ENCODE measurements at places on chromosomes 1 and 21.

- peak; percentile 70 for DNase-seq
Measured at GRCh38 chr1:20194757-20195461, 8.6 kb upstream of the PLA2G2C start.

DNA sequence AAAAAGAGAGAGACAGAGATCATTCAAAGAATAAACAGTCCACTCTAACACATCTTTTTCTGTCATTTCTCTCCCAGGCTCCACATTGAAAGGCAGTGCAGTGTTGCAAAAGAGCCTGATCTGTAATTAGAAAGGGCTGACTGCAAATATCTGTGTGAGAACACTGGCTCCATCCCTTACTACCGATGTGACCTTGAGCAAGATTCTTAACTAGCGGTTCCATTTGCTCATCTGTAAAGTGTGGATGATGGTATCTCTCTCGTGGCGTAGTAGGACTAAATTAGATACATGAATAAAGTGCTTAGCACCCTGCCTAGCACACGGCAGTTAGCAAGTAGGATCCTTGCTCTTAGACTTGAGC is 26.9 kb upstream of the SLC44A3 start:
- DNase-seq, result no peak

DNA sequence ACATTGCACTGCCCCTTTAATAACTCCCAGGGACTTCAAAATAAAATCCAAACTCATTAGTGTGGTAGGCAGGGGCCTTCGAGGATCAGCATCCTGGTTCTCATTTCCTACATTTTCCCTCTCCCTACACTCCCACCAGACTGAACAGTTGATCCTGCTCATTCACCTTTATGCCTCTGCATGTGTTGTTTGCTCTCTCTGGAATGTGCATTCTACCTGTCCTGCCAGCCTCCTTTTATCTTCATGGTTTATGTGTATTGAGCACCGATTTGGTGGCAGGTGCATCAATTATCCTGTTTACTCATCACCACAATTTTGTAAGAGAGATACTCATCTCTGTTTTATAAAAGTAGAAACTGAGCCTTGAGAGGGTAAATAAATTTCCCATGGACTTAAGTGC is 125.0 kb downstream of the ADSS2 start:
- DNase-seq, result no peak

DNA sequence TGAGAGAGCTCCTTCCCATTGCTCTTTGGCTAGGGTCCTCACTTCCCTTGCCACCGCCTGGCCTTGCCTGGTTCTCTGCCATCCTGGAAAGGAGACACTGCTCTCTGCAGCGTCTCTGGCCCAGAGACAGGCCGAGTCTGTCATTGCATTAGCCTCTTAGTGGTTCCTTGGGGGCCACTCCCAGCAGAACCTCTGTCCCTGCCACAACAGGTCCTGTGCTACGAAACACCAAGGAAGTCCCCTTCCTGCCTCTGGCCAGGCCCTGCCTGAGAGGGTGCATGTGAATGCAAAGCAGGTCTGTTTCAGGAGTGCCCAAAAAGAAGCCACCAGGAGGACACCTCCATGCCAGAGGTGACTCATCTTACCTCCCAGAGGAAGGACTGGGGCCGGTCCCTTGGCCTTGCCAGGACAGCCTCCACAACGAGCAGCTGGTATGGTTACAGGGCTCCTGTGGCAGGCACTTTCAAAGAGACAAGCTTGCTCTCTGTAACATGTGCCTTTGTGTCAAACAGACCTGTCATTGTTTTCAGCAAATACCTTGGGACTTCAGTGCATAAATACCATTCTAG is 59.6 kb downstream of the VPS26C start:
- no peak for DNase-seq

GRCh38 chr1:203133970-203134725 is 6.6 kb downstream of the ADORA1 start:
- no peak for DNase-seq

GRCh38 chr1:232610192-232610901 is 19.6 kb downstream of the SIPA1L2 start:
- DNase-seq, result no peak

DNA sequence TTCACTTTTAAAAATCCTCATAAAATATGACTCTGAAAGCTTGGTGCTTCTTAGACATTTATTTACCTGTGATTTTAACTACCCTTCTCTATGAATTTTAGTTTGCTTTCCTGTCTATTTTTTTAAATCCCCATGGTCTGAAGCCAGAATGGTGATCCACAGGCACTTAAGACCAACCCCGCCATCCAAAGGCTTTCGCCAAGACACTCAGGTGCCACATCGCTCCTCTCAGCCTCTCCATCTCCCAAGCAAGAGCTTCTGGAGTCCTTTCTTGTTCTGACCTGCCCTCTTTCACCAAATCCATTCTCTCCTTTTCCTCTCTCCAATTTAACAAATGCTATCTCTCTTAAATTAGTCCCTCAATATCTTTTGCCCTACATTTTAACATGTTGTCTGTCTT is 464.6 kb downstream of the PCP4 start:
- no peak for DNase-seq

DNA sequence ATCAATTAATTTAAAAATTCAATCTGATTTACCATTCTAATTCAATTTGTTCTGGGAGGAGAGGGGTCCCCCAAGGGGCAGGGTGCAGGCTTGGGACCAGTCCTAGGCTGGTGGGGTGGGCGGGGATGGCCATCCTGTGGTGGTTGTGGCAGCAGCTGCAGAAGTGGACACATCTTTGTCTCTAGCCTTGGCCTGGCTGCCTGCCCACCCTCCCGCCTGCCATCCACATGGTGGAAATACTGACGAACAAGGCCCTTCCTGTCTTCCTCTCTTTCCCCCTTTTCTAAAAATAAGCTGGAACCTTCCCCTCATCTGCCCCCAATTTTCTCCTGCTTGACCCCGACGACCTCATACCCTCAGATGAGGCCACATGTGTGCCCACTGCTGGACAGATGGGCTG is 130.9 kb downstream of the FOXD2 start:
- DNase-seq, result no peak

GRCh38 chr1:29597861-29598260 is 361.5 kb downstream of the PTPRU start:
- DNase-seq, result no peak

DNA sequence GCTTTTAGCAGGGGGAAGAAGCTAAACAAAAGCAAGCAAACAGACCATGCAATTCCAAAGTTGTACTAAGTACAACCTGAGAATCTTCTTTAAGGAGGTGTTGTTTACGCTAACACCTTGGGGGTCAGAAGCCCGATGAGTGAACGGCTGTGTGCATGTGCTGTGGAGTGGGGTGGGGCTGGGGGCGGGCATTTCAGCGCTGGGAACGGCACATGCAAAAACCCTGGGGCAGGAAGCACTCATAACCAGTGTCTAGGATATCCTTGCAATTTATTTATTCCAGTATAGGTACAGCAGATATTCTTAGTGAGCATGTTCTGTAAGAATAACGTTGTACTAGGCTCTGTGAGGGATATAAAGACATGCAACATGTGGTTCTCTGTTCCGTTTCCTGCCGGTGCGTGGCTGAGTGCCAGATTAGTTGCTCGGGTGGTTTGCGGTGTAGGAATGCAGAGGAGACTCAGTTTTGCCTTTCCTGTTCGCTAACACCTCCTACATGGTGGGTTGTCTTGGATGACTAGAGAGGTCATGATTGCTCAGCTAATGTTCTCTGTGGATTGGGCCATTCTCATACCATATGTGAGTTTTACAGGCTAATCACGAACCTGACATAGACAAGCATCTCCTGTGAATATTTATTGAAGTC is 3.7 kb downstream of the FASLG start:
- peak; percentile 52 for DNase-seq

GRCh38 chr21:32034850-32035249 is 162.0 kb downstream of the HUNK start:
- no peak for DNase-seq

GRCh38 chr1:84853741-84854721 is 39.0 kb downstream of the LPAR3 start:
- DNase-seq, result no peak

GRCh38 chr21:34528131-34528561 is 16.1 kb upstream of the KCNE1 start:
- DNase-seq, result no peak

DNA sequence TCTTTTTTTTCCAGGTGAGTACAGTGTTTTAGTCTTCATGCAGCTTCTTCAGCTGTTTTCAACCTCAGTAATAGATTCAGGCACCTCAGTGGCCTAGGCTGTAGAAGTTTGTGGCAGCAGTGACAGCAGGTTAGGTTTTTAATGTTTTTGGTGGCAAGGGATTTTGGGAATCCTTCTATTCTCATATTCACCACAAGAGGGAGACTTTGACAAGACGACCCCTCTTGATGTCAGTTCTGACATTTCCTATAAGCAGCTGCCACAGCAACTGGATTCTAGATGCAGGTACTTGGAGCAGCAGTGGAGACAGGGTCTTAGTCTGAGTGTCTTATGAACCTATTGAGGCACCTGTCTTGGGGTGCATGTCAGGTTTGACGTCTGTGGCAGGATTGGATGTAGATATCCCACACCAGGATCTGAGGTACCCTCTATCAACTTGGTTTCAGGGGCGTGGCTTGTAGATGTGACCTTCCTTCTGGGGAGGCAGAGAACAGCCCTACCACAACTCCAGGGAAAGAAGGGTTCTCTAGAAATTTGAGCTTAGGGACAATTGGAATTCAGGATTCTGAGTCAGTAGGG is 1104.2 kb upstream of the TMPRSS15 start:
- DNase-seq, result no peak

DNA sequence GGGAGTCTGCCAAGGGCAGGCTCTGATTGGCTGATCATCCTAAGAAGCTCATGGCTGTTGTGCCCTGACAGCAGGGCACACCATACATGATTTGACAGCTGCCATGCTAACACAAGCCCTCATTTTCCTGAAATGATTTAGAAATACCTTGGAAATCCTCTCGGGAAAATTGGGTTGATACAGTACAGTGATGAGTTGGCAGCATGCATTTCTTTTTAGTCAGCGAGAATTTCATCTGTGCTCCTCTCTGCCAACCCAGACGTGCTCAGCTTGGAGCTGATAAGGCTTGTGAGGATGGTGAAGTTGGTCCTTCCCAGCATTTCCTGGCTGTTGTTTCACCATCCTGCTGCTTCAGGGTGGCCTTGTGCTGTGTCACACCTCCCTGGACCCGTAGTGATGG is 22.6 kb upstream of the KCNQ4 start:
- no peak for DNase-seq

- no peak for DNase-seq
Measured at GRCh38 chr1:62389531-62389930, 47.3 kb upstream of the USP1 start.

DNA sequence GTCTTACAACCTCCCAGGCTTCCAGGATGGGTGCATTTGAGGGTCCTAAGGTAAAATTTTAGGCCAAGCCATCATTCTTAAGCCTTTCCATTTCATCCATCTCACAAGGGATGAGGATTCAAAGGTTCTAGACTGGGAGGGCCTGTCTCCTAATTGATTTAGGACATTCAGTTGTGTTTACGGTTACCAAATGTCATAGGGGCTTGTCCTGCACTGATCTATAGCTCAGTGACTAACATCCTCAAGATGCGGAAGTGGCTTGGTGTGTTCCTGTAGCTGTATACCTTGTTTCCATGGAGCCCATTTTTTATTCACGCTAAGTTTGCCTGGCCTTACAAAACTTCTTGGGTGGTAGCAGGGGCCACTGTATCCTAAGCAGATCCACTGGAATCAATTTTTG is 52.8 kb downstream of the DUSP10 start:
- no peak for DNase-seq

DNA sequence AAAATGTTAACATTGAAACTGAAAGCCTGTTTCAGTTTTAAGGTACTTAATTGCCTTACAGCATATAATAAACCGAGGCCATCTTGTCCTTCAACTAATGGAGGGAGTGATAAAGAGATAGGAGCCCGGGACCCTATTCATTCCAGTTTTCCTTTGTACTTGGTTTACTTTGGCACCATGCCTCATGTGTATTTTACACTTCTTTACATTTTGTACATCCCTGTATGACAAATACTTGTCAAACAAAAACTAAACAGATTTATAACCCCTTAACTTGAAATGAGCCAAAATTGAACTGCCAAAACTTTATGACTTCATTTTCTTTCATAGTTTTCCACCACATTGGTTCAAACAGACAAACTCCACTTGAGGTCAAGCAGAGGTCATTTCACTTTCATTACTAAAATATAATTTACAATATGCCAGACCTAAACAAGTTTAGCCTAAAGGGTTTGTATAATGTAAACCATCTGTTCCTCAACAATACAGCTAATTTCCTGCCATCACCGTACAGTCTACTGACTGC is 30.9 kb upstream of the UBE2U start:
- no peak for DNase-seq

GRCh38 chr1:154849645-154850131 is 20.4 kb downstream of the KCNN3 start:
- DNase-seq, result no peak

DNA sequence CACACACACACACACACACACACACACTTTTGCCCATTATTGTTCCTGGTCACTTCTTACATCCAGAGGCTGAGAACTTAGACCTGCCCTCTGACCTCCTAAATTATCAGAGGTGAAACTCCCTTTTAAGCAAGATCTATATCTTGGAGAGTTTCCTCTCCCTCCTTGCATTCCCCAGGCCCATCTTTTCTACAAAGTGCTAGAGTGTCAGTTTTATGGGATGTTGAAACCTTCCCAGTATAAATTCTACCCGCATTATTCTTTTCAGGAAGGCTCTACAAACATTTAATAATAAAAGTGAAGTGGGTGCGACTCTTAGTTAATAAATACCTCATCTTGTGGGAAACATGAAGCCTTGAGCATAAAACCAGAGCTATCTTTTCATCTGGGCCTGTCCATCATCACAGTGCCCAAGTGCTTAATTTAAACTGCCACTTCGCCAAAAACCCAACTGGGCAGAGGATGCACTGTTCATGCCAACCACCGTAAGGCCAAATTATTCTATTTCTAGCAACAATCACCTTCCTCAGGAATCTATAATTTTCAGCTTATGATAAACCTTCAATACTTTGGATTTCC is 458.2 kb upstream of the RUNX1 start:
- no peak for DNase-seq

DNA sequence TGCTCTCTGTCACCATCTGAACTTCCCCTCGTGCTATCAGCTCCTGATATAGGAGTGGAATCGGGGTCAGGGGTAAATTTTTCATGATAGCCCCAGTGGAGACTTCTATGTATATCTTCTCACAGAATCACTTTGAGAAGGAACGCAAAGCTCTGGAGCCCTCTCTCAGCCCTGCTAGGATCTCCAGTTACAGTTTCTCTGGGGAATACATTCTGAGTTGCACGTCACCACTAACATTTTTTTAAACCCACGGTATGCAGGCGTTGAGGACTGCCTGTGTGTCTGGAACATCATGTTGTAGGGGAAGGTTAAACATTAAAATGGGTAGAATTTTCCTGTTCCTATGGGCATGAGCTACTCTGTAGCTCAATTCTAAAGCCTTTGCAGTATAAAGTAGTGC is 116.4 kb upstream of the FAM78B start:
- no peak for DNase-seq
